ENCODE measurements at places on chromosomes 5 and 9.
A peak's percentile ranks its signal among the peaks of the same experiment; 100 is the strongest.

DNA sequence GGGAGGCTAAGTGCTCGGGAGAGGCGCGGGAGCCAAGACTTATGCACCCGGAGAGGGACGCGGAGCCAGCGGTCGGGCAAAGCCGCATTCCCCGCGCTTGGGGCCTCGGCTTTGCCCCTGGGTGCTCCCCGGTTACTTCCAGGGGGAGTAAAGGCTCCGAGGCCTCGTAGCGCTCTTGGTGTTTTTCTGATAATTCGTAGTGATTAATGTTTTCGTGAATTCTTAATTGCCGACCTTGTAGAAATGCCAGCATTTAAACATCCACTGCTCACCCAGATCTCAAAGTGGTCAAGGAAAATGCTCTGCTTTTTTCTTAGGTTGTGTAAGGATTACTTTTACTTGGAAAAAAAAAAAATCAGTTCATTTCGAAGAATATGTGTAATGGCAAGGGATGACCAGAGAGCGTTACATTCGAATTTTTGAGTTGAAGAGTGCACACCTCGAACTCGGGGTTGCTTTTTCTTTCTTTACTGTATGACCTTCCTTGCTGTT lies 654 bp upstream of the TUT7 start:
- no peak for DNase-seq

DNA sequence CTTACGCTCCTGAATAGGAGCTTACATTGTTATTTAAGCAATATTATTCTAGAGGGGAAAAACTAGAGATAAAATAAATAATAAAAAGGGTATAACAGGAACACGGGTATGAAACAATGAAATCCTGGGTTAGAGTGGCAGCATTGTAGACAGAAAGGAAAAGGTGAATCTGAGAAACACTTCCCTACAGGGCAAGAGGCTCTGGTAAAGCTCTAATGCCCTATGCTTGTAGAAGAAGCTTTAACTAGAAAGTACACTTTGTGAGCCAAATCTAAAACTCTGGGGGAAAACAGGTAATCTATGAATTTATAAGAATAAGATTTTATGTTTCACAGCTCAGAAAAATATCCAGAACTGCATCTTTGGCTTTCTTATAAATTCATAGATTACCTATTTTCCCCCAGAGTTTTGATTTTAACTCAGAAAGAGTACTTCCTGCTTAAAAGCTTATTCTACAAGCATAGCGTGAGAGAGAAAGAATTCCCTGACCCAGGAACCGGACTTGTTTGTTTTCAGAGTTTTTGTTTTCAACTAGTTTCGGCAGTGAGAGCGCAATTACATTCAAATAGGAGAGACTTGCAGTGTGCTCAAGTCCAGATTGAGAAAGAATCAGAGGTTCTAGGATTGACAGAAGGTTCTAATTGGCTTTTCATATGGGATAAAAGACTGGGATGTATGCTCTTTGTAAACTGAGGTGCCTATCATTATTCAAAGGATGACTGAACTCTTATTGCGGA lies 651.0 kb upstream of the RORB start:
- no peak for DNase-seq

GRCh38 chr5:134570365-134570758 lies 44.9 kb downstream of the JADE2 start:
- DNase-seq, result no peak

DNA sequence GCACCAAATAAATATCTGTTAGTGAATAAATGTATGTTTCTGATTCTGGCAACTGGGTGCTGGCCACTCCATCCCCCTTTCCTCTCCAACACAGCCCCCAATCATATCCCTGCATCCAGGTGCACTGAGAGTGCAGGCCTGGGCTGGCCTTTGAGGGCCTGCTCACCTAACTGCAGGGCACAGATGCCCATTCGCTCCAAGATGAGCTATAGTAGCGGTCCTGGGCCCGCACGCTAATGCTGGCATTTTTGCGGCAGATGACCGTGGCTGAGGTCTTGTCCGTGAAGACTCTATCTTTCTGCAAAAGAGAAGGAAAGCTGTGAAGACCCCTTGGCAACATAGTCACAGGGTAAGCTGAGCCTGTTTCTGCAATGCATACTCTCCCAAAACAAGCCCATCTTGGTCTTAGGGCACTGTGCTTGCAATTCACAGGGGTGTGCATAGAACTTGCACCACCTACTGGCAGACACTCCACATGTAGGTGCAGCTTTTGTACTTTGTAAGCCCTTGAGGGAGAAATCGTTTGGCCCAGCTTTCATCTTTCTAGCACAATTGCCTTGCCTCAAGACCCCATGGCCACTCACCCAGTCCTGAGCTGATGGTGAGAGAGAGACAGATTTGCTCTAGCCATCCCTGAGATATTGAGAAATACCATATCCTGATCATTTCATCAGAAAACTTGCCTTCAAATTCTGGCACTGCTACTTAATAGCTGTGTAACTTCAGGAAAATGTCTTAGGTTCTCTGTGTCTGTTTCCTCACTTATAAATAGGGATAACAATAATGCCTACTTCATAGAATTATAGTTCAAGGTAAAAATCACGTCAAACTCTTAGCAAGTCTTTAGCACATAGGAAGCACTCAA lies 13.5 kb downstream of the IL12B start:
- DNase-seq, result peak; percentile 38

- DNase-seq, result peak; percentile 65
Measured at GRCh38 chr5:135034236-135034962, 371 bp upstream of the PITX1 start.

- no peak for DNase-seq
Measured at GRCh38 chr5:103801681-103802080, 239.1 kb upstream of the NUDT12 start.

DNA sequence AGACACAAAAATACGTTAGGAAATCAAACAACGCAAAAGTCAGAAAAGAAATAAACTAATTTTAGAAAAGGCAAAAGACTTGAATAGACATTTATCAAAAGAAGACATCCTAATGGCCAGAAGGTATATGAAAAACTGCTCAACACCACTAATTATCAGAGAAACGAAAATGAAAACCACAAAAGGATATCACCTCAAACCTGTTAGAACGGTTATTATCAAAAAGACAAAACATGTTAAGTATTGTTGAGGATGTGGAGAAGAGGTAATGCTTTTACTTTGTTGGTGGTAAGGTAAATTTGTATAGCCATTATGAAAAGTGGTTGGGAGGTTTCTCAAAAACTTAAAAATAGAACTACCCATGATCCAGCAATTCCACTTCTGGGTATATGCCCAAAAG lies 230.0 kb upstream of the RGMB start:
- DNase-seq, result no peak

GRCh38 chr9:96751815-96752214 lies 26.1 kb downstream of the ZNF510 start:
- no peak for DNase-seq

DNA sequence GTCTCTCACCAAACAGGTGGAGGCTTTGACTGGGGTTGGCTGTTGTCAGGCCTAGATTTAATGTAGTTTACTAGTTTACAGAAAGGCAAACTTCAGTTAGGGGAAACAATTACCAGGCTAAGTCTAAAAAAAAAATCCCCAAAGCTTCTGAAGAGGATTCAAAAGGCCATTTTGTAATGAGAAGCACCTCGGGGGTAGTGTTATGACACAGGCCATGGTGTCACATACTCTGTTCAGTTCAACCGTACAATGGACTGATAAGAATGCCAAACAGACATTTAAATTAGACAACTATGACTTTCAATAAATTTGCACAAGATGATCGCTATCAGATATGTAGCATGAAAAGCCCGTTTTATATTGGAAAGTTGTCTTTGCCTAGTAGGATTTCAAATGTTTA lies 120.1 kb upstream of the PCA3 start:
- DNase-seq, result no peak

DNA sequence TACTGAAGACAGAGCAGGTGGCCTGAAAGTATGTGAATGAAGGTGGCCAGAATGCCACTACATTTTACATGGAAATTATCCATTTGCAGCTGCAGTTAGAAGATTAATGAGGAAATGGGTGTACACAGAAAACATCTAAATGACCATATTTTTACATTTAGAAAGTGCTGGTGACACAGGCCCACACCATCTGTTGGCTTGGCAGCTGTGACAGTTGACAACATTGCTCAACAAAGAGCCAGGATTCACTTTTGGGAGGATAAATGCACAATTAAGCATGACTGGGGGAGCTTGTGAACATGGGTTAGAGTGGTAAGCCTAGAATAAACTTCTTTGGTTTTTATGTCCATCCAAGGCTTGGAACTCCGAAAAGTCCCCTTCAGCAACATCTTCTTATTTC lies 360.5 kb downstream of the KCTD16 start:
- DNase-seq, result no peak

GRCh38 chr5:113778147-113778546 lies 264.7 kb downstream of the YTHDC2 start:
- no peak for DNase-seq

GRCh38 chr5:97877588-97877987 lies 694.5 kb upstream of the RIOK2 start:
- DNase-seq, result no peak

DNA sequence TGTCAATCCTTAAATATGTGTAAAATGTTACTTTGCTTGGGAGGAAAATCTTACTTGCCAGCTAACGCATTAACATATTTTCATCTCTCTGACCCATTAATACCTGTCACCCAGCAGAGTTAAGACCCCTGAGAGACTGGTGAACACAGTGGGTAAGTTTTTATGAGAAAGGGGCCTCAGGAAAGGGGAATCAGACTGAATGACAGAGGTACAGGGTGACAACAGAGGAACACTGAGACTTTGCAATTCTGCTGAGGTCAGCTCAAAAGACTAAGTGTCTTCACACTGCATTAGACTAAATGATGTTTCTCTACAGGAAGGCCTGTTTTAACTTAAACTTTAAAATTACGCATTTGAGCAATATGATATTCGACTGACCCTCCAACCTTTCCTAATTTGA lies 223.8 kb downstream of the EFNA5 start:
- no peak for DNase-seq

- peak; percentile 26 for DNase-seq
Measured at GRCh38 chr9:96217294-96217707, 84.7 kb downstream of the HSD17B3 start.

DNA sequence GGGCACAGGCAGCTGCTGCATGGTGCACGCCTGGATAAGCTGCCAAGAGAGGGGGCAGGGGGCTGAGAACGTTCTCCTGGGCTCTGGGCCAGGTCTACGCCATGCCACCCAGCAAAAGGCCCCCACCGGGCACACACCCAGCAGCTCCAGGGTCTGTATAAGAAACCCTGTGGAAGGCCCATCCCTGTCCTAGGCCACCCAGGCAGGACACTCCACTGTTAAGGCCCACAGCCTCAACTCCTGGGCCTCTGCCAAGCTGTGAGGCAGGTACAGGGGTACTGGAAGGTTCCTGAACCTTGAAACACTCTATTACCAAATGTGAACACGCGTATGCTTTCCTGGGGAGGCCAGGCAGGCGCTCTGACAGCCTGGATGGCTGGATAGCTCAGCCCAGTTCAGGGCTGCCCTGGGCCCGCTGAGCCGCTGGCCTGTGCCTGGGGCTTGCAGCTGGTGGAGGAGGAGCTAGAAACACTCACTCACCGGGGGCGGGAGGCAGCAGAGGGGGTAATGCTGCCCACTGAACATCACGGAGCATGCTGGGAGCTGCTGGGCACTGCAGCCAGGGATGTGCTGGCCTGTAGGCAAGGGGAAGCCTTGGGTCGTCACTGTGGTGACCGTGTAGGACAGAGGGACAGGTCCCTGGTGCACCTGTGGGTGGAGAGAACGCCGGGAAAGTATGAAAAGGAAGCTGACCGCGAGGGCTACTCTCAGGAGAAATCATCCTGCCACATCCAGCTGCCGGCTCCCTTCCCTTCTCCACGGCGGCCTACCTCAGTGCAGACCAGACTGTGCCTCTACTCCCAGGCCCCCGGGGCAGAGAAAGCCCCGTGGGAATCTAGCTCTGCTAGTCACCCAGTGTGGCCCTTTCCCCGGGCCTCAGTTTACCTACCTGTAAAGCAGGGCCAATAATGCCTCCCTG lies 6.0 kb downstream of the RNF44 start:
- peak; percentile 50 for DNase-seq

DNA sequence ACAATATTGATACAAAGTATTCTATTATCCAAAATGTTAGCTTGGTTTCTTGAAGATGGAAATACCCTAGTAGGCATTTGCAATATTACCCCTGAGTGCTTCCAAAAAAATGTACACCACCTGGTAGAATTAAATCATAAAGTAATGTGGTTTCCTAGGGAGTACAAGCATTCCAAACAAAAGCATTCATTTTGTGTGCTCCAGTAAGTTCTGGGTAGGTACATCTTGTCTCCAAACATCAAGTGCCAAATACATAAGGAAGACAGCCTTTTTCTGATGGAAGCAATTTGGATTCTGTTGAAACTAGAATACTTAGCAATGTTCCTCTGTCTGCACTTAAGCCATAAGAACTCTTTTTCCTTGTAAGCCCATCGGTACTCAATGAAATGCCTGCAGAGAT lies 73.1 kb upstream of the IL7R start:
- DNase-seq, result no peak

GRCh38 chr5:76379316-76379715 lies 23.8 kb upstream of the IQGAP2 start:
- DNase-seq, result no peak

DNA sequence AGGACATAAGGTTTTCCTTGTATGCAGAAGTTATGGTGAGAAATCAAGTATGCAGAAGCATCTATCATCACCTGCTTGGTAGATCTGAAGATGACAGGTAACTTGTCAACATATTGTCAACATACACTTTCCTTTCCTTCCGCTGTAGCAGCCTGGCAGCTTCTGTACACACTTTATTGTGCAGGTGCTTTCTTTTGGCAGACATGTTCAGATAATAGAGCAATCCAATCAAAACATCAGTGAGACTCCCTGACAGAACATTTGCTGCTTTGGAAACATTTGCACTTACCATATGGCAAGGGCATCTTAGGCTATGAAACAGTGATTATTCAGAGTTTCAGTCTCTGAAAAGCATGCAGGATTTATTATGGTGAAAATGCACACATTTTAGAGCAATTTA lies 161.1 kb upstream of the CDH12 start:
- DNase-seq, result no peak

- no peak for DNase-seq
Measured at GRCh38 chr9:116078640-116079039, 75.0 kb upstream of the PAPPA start.

- DNase-seq, result no peak
Measured at GRCh38 chr9:124311283-124311682, 53.5 kb downstream of the NEK6 start.

DNA sequence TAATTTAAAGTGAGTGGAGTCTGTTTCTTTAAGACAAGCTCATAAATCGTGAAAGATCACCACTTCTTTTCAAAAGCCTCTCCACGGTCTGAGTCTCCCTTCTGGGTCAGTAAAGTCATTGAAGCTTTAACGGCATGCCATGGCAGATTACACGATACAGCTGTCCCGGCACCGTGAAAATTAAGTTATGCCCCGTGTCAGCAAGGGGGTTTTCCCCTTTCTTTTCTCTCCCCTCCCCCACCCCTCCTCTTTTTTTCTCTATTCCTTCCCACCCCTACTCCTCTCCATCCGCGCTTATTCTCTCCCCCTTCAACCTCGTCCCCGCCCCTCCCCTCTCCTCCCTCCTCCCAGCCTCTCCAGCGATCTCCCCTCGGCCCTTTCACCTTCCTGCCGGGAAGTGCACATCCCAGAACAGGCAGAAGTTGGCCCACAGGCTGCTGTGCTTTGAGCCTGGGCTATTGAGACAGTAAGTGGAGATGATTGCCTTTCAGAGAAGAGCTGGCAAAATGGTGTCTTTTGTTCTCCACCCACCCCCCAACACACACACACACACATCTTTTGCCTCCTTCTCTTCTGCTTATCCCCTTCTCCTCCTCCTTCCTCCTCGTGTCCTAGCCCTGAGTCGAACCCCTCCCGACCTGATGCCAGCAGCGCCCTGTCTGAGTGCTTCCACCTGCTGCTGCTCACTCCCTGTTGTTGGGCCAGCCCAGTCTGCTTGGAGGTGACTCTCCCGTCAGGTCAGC lies 44.1 kb downstream of the GAS1 start:
- peak; percentile 25 for DNase-seq

- no peak for DNase-seq
Measured at GRCh38 chr9:15873573-15874177, 320.8 kb downstream of the CCDC171 start.

Measured in glutamatergic neuron (in vitro differentiated cells).